ENCODE measurements at places on chromosomes 2 and 18. TPM values are rescaled to one million over a fixed set of nuclear protein-coding genes. Genes with fewer than 3 reads are reported as not detected.

The FOXD4L1 gene
- not detected for total RNA-seq

The ST6GAL2 gene
- total RNA-seq: not detected

The ACMSD gene
- not detected for total RNA-seq

The ITGAV gene
- 204 TPM for total RNA-seq

The LOXHD1 gene
- total RNA-seq: not detected

The RUFY4 gene
- not detected for total RNA-seq

The M1AP gene
- not detected for total RNA-seq

The UBE2E3 gene
- total RNA-seq: 106 TPM

The AKAIN1 gene
- total RNA-seq: not detected

The NOL4 gene
- not detected for total RNA-seq

The INHA gene
- not detected for total RNA-seq

The SEMA4C gene
- 13.3 TPM for total RNA-seq

The REG1B gene
- not detected for total RNA-seq

The ERBB4 gene
- total RNA-seq: not detected

The ZNF385B gene
- total RNA-seq: not detected

The PDE11A gene
- 0.56 TPM for total RNA-seq

The GPR35 gene
- total RNA-seq: 0.28 TPM

The TGIF1 gene
- total RNA-seq: 100 TPM

The CREG2 gene
- total RNA-seq: not detected

The MSGN1 gene
- not detected for total RNA-seq

The UGT1A3 gene
- not detected for total RNA-seq

The ITPRIPL1 gene
- total RNA-seq: 1.4 TPM

The DAPL1 gene
- total RNA-seq: not detected

The RSAD2 gene
- not detected for total RNA-seq

The STARD6 gene
- total RNA-seq: 0.28 TPM

The IL1R2 gene
- total RNA-seq: not detected

The KLHL14 gene
- not detected for total RNA-seq

The REG3A gene
- total RNA-seq: not detected

The TEKT4 gene
- not detected for total RNA-seq

The ZNF396 gene
- 0.54 TPM for total RNA-seq

The CROCC2 gene
- not detected for total RNA-seq

The CD226 gene
- 1.1 TPM for total RNA-seq

The TWIST2 gene
- total RNA-seq: 14.7 TPM

The EN1 gene
- total RNA-seq: not detected

The C2orf69 gene
- total RNA-seq: 4.7 TPM

The COL4A4 gene
- 0.28 TPM for total RNA-seq

The UGT1A4 gene
- total RNA-seq: not detected

The SERPINB3 gene
- total RNA-seq: not detected

The EEF1B2 gene
- total RNA-seq: 672 TPM

The COLEC12 gene
- total RNA-seq: 2.3 TPM

The SLC40A1 gene
- 5.0 TPM for total RNA-seq

The RABL2A gene
- total RNA-seq: 2.8 TPM

The ANO7 gene
- 0.36 TPM for total RNA-seq

The INHBB gene
- total RNA-seq: 0.28 TPM

The UGT1A5 gene
- total RNA-seq: not detected

The DES gene
- 4.3 TPM for total RNA-seq

The GREB1L gene
- not detected for total RNA-seq

The SCN9A gene
- 135 TPM for total RNA-seq

The G6PC2 gene
- not detected for total RNA-seq

The MOCOS gene
- 1.9 TPM for total RNA-seq

The KDM3A gene
- 35.8 TPM for total RNA-seq

The LMAN2L gene
- 22.9 TPM for total RNA-seq

The FEV gene
- total RNA-seq: not detected

Data from IMR-90 (cell line).